ENCODE measurements at places on chromosomes 6 and 20. TPM values are rescaled to one million over a fixed set of nuclear protein-coding genes. Genes with fewer than 3 reads are reported as not detected.

Gene PAX1
- not detected for polyA plus RNA-seq

Gene PRDM1
- 0.62 TPM for polyA plus RNA-seq

Gene ID4
- polyA plus RNA-seq, result not detected

Gene KIAA0408
- polyA plus RNA-seq, result not detected

Gene OR2H2
- not detected for polyA plus RNA-seq

Gene CBLN4
- not detected for polyA plus RNA-seq

Gene SLA2
- polyA plus RNA-seq, result 0.09 TPM

DNA sequence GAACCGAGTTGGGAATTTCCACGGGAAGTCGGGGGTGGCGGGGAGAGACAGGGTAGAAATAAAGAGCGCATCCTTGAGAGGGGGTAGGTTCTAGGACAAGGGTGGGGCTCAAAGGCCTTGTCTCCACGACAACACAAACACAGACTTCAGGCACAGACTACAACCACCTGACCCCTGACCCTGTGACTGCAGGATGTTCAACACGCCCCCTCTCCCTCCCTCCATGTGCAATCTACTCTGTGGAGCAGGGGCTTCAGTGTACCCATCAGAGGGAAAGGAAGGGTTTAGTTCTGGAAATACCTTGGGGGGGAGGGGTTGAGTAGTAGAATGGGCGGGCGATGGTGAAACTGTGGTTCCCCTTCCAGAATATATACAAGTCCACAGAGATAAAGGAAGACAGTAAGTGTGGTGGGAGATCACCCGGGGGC is 651 bp upstream of the TAPBP start:
- peak; percentile 76 for DNase-seq

DNA sequence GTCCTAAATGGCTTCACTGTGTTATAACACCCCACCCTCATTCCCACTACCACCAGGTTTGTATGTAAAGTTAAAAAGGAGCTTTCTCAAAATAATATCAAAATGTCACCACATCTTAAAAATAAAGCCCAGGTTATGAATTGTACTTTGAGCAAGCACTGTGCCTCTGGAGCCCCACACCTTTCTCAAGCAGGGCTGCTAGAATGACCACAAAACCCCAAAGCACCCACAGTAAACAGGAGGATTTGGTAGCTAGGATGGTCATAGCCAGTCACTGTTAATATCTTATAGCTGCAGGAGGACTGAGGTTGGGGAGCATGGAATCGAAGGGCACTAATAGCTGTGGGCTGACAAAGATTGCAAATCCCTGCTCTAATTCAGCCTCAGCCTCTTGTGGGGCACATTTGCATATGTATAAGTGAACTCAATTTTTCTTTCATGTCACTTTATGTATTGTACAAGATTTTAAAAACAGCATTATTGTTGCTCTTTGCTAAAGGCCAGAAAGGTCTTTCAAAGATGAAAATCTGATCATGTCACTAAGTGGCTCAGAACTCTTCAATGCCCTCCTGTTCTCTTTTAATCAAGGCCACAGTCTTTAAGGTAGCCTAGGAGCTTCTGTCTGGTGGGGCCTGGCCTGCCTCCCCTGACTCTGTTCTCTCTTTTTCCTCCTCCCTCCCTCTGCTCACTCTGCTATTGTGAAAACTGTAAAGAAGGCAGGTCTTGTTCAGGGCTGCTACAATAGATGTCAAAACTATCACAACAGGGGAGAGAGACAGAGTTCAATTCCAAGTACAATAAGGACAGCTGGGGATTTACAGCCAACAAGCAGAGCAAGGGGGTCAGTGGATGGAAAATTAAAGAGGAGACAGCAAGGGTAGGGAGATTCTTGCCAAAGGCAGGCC is 101.6 kb downstream of the TMEM200A start:
- DNase-seq, result no peak

- no peak for DNase-seq
Observed at GRCh38 chr20:19381947-19382346, 169.5 kb downstream of the SLC24A3 start.

- no peak for DNase-seq
Observed at GRCh38 chr20:62778058-62778457, 18.2 kb upstream of the MRGBP start.

DNA sequence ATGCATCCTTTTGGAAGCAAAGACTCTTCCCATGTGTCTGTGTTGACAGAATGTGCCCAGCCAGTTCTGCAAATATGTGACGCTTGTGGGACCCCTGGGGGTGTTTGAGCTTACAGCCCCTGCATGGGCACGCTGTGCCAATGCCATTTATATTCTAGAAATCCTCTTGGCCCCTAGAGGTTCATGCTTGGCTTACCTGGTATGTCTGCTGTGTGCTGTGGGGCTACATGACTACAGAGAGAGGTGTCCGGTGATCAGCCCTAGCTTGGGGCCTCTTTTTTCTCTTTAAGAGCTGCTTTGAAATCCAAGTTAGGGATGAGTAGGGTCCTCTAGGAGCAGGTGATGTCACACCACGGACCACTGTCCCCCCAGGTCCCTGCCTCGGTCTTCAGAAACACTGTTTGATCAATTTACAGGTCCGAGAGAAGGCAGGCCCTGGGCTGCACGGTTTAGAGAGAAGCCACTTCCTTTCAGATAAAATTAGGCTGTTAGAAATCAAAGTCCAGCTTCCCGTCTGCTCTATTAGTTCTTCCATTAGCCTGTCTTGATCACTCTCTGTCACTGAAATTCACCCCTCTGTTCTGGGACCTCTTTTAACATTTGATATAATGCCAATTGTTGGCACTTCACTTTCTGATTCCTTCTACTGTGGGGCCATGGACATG is 26.5 kb downstream of the BCAS4 start:
- no peak for DNase-seq

GRCh38 chr6:144029452-144029851 is 21.4 kb upstream of the PLAGL1 start:
- DNase-seq, result no peak

GRCh38 chr6:150201285-150201684 is 58.4 kb downstream of the PPP1R14C start:
- DNase-seq, result no peak

DNA sequence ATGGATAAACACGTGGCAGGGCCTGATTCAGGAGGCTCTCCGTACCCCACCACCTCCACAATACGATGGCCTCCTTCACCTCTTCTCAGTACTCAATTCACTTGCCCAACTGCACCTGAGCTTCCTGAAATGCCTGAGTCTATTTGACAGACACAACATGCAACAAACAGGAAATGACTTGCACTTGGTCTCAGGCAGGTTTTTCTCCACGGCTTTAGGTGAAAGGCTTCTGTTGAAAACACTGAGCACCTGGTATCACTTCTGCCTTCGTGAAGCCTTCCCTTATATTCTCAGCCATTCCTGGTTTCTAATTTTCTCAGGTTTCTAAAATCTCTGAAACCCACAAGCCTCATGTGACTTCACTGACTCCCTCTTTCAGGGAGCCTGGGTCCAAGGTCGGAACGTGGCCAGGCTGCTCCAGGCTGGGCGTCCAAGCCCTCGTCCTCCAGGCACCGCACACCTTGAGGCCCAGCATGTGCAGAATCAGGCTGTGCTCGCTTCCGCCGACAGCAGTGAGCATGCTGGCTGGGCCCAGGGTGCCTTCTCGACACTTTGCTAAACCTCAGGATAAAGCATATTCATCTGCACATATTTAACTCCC is 34.7 kb downstream of the TAF4 start:
- DNase-seq, result peak; percentile 47

- no peak for DNase-seq
Observed at GRCh38 chr20:32359633-32360332, 1.7 kb downstream of the ASXL1 start.

DNA sequence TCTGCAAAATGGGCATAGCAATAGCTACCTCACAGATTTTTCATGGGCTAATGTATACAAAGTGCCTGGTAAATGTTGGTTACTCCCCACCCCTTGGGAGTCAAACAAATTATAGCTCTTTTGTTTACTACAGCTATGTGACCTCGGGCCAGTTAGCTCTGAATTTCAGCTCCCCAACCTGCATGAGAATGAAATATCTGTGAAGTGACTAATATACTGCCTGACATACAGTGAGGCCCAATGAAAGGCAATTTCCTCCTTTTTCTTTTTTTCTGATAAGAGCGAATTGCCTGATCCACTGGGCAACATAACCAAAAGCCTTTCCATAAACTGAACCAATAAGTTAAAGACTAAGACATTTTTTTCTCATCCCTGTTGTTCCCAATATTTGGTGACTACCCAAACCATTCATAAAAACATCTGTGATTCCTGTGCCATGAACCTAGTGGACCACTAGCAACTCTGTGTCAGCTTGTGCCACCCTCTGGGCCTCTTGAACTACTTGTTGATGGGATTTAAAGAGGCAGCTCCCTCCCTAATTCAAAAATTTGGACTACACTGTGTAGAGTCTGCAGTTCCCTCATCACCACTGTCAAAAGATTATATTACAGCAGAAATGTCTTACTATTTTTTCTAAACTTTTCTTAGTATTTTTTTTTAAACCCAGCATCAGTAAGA is 91.9 kb upstream of the TMEM30A start:
- DNase-seq, result no peak

- no peak for DNase-seq
Observed at GRCh38 chr20:15834857-15835256, 738.4 kb downstream of the KIF16B start.

DNA sequence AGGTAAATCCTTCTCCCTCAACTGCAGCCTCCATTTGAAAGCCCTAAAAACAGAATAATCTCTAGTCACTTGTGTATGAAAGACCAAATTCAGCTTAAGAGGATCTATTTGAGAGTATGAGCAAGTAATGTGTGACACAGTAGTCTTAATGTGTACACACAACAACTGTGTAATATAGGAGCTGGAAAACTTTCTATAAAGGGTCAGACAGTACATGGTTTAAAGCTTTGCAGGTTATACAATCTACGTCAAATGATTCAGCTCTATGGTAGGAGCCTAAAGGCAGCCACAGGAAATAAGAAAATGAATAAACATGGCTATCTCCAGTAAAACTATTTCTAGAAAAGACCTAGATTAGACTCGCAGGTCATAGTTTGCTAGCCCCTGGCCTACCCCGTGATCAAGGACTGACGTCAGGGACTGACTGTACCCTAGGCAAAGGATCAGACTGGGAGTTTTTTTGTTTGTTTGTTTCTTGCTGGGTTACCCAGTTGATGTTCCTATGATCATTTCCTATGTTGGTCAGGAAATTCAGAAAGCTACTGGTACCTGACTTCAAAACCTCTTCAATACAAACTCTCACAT is 39.7 kb downstream of the BTBD9 start:
- no peak for DNase-seq

DNA sequence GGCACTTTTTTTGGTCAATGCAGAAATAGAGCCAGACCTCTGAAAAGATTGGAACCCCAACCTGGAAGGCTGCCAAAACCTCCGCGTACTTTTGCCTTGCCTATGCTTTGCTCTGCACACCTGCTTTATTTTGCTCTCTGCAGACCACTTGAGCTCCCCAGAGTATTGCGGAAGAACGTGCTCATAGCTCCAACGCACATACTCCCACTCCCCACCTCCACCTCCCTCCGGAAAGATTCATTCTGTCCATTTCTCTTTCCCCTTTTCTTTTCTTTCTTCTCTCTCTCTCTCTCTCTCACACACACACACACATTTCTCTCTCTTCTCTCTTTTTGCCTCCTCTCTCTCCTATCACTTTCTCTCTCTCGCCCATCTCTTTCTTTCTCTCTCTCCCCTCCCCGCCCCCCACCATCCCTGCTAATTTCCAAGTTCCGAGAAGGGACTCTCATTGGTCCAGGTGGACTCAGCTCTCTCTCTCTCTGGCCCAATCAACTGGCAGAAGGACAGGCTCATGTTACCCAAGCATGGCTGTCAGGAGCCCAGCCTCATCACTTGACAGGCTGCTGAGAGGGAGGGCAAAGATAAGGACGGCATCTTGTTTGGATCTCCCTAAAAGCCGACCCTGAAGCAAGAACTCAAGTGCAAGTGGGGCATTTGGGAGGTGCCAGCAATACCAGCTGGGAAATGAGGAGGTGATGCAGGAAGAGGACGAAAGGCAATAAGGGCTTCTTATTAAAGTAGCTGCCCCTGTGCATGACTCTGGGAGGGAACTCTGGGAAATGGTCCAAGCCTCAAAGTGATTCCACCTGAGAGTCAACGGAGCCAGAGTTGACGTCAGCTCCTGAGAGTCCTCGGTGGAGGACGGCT is 246.1 kb downstream of the LY86 start:
- DNase-seq, result no peak

- DNase-seq, result no peak
Observed at GRCh38 chr6:85129881-85130280, 320.0 kb upstream of the NT5E start.

- no peak for DNase-seq
Observed at GRCh38 chr6:81774542-81774941, 22.1 kb upstream of the TENT5A start.

- DNase-seq, result no peak
Observed at GRCh38 chr20:8631271-8631670, 437.6 kb upstream of the PLCB4 start.

GRCh38 chr6:46356543-46356942 is 134.7 kb downstream of the RCAN2 start:
- DNase-seq, result no peak

GRCh38 chr6:88059191-88059590 is 11.6 kb downstream of the SPACA1 start:
- DNase-seq, result no peak

GRCh38 chr20:18421608-18422007 is 45.2 kb downstream of the DZANK1 start:
- DNase-seq, result no peak

- no peak for DNase-seq
Observed at GRCh38 chr6:90039911-90040310, 145.6 kb downstream of the GJA10 start.

DNA sequence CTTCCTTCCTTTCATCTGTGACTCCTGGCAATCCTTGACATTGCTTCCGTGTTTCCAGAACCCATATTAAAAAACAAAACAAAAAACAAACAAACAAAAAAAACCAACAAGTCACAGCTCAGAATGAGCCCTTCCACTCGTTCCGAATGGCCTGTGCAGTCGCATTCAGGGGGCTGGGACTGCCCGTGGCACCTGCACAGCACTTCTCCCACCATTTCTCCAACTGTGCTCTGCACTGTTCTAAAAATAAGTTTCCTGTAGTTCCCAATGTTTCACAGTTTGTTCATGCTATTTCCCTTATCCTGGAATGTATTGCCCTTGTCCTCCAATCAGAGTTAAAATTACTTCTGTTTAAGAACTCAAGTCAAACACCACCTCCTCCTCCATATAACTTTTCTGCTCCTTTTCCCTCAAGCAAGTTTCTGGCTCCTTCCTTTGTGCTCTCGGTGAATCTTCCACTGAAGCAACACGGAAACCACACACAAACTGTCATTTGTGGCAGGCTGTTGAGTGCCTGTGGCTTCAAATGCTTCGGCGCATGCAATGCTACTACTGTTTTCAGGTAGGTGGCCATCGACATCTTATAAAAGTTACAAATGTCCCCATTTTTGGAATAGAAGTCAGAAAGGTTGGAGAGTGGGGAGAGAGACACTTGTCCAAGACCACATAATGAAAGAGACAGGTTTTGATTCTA is 57.7 kb downstream of the PDE10A start:
- DNase-seq, result no peak

DNA sequence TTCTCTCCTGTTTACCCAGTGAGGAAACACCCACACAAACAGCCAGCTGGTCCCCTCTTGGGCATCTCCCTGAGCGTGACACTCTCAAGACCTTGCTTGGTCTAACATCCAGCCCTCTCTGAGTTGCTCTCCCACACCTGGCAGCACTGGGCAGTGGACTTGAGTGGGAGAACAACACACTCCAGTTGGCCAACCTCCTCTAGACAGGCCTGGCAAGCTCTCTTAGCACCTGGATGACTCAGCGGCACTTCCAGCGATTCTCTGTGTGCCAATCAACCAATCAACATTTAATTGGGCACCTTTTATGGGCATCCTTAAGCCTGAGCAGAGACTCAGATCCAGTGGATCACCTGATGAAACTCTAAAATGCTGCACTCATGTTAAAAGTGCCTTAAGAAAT is 76.6 kb upstream of the QKI start:
- no peak for DNase-seq

GRCh38 chr6:119182216-119182803 is 103.8 kb upstream of the FAM184A start:
- DNase-seq, result no peak

Data from naive B cell (primary cell).